IMR-90 (cell line): ENCODE measurements at places on chromosomes 6 and 20.
A peak's percentile ranks its signal among the peaks of the same experiment; 100 is the strongest.

GRCh38 chr6:26183581-26184366 lies 96.5 kb downstream of the HFE start:
- DNase-seq: peak; percentile 92

GRCh38 chr6:136551103-136551502 lies 881 bp upstream of the MAP7 start:
- no peak for DNase-seq

DNA sequence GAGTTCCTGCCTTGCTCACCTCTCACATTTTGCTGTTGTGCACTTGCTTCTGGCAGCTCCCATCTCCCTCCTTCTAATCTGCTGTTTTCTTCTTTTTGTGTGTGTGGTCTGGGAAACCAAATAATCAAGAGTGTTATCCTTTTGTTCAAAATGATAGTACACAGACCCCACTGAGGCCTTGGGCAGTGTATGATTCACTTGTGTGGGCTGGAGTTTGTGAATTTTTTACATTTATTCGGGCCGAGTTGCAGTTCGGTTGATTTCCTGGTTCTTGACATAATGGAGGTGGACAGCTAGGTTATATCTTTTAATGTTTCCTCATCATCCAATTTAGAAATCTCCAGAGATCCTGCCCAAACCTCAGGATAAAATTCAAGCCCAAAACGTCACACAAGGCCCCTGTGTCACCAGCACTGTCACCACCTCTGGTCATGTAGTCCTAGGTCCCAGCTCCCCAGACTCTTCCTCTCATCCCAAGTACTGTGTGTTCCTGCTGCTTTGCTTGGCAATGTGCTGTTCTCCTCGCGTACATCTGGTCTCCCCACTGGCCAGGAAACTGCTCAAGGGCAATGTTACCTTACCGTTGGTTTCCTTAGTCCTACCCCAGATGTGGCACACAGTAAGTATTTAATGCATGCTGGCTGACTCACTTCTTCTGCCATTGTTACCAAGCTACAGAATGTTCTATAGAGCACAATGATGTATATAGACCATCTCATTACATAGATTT lies 55.7 kb upstream of the PHACTR2 start:
- peak; percentile 46 for DNase-seq

- DNase-seq: peak; percentile 58
These were observed 8.1 kb downstream of the ARHGAP18 start for GRCh38 chr6:129701721-129702455.

GRCh38 chr6:56101141-56101553 lies 146.2 kb downstream of the COL21A1 start:
- DNase-seq: peak; percentile 94

GRCh38 chr20:41135888-41136679 lies 1.3 kb upstream of the PLCG1 start:
- no peak for DNase-seq

GRCh38 chr6:125230674-125231073 lies 71.1 kb downstream of the HDDC2 start:
- DNase-seq: no peak
